ENCODE measurements at places on chromosomes 1 and 21. TPM values are rescaled to one million over a fixed set of nuclear protein-coding genes. Genes with fewer than 3 reads are reported as not detected.
A peak's percentile ranks its signal among the peaks of the same experiment; 100 is the strongest.

DMBX1 gene
- polyA plus RNA-seq: not detected

RHD gene
- not detected for polyA plus RNA-seq

KISS1 gene
- polyA plus RNA-seq: 25.2 TPM

KIF2C gene
- 0.47 TPM for polyA plus RNA-seq

TADA1 gene
- polyA plus RNA-seq: 13.7 TPM

LCE2C gene
- not detected for polyA plus RNA-seq

SYF2 gene
- polyA plus RNA-seq: 91.5 TPM

TPM3 gene
- polyA plus RNA-seq: 156 TPM

FAM151A gene
- polyA plus RNA-seq: 237 TPM

GJB4 gene
- not detected for polyA plus RNA-seq

NECTIN4 gene
- 2.7 TPM for polyA plus RNA-seq

ZFP69 gene
- 2.7 TPM for polyA plus RNA-seq

SLAMF7 gene
- polyA plus RNA-seq: 0.65 TPM

- no peaks in the 10 kb centered on the region for H3K36me3 ChIP-seq
- no peaks in the 10 kb centered on the region for H3K27me3 ChIP-seq
- no peaks in the 10 kb centered on the region for H3K4me1 ChIP-seq
- H3K27ac ChIP-seq: no peak overlapping the region
These were observed 77.7 kb downstream of the CAPZB start for GRCh38 chr1:19407494-19408096.

DNA sequence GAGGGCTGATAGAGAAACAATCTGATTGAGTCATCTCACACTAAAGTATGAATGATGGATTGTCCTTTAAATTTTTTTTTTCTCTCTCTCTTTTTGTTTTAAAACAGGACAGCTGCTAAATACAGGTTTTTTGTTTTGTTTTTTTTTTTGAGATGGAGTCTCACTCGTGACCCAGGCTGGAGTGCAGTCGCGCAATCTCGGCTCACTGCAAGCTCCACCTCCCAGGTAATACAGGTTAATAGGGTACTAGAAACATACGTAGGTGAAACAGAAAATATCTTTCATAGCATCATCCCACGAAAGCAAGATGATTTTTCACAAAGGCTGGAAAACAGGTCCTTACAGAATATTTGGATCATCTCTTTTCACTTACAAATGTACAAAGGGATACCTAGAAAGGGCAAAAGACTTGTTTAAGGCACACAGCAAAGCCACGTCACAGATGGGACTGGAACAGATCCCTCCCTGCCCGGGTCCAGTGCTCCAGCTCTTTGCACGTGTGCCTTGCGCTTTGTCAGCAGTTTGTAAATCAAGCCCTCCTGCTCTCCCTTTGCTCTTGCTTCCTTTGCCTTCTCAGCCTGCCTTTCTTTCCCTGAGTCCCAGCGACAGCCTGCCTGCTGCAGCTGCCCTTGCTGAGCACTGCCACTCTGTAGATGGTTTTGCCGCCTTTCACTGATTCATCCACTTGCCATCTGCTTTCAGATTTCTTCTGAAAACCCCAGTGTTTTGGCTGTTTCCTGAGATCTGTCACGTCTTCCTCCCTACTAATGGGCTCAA, 171.3 kb upstream of the BEND5 start:
- peak; percentile 46 for DNase-seq
- H3K27ac ChIP-seq: no peak overlapping the region
- no peaks in the 10 kb centered on the region for H3K27me3 ChIP-seq
- H3K4me3 ChIP-seq: peak overlapping the region; percentile 53
- H3K4me1 ChIP-seq: no peaks in the 10 kb centered on the region
- no peaks in the 10 kb centered on the region for H3K36me3 ChIP-seq

- no peaks in the 10 kb centered on the region for H3K36me3 ChIP-seq
- no peak overlapping the region for H3K27ac ChIP-seq
- no peaks in the 10 kb centered on the region for H3K27me3 ChIP-seq
- DNase-seq: no peak
- H3K4me1 ChIP-seq: no peaks in the 10 kb centered on the region
- H3K4me3 ChIP-seq: no peak overlapping the region
These were observed 12.9 kb downstream of the PLEKHM2 start for GRCh38 chr1:15696956-15697521.

DNA sequence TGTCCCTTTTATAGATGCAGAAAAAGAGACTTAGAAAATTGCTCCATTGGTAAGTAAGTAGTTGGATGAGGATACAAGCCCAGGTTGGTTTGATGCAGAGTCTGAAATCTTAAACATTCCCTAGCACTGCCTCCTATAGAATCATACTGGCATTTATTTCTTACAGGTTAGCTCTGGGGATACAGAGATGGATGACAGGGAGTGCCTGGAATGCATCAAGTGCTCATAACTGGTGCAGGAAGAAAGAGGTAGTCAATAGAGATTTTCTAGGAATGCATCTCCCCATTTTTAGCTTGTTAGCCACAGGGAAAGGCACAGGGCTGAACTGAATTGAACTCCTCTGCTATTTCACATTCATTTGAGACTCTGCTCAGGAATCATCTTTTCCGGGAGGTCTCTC, 269.0 kb upstream of the USP24 start:
- peaks cover 18% of the 10 kb centered on the region for H3K4me1 ChIP-seq
- no peak for DNase-seq
- H3K4me3 ChIP-seq: no peak overlapping the region
- H3K36me3 ChIP-seq: no peaks in the 10 kb centered on the region
- H3K27me3 ChIP-seq: no peaks in the 10 kb centered on the region
- H3K27ac ChIP-seq: no peak overlapping the region

DNA sequence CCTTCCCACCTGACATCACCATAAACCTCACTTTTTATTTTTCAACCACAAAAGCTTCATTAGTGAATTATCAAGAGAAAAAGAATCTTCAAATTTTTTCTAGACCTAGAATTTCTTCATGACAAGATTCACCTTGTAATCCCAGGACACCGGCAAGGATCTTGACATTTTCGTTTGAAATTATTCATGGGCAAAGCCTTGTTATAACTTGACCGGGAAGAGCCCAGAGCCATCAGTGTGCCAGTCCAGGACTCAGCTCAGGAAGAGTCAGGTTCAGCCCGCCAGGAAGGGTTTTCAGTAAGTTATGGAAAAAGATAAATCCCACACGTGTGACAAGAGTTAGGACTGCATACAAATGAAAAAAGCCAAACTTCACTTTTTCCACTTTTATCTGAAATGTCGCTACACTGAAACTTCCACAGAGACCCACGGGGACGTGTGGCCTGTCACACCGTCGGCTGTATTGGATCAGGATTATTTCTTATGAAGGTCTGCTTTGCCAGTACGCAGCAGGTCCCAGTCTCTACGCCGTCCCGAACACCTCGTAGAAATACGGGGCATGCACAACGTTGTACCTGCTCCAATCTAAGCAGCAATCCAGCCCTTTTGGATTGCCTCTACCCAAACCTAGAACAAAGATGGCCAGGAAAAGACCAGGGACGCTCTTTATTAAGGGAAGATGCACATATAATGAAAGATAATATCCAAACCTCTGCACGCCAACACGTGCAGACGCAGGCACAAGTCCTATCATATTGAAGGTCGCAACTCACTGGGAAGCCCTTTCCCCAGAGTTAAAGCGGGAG, 916 bp downstream of the F3 start:
- H3K4me3 ChIP-seq: peak overlapping the region; percentile 66
- no peaks in the 10 kb centered on the region for H3K36me3 ChIP-seq
- no peak for DNase-seq
- peak overlapping the region; percentile 66 for H3K27ac ChIP-seq
- H3K4me1 ChIP-seq: no peaks in the 10 kb centered on the region

DNA sequence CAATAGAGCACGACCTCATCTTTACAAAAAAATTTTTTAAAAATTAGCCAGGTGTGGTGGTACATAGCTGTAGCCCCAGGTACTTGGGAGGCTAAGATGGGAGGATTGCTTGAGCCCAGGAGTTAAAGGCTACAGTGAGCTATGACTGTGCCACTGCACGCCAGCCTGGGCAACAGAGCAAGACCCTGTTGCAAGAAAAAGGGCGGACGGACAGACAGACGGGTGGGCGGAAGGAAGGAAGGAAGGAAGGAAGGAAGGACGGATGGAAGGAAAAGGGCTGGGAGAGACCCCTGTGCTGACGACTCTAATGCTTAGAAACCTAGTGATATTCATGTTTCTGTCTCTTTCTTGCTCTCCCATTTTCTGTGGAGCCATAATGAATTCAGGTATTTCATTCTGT, 14.4 kb downstream of the PI4KB start:
- no peak for DNase-seq
- H3K36me3 ChIP-seq: peaks cover 12% of the 10 kb centered on the region
- no peak overlapping the region for H3K4me3 ChIP-seq
- no peak overlapping the region for H3K27ac ChIP-seq
- H3K4me1 ChIP-seq: no peaks in the 10 kb centered on the region

- H3K4me1 ChIP-seq: no peaks in the 10 kb centered on the region
- H3K36me3 ChIP-seq: no peaks in the 10 kb centered on the region
- DNase-seq: peak; percentile 82
- peak overlapping the region; percentile 36 for H3K4me3 ChIP-seq
- no peak overlapping the region for H3K27ac ChIP-seq
These were observed 72.8 kb downstream of the S1PR1 start for GRCh38 chr1:101309334-101310311.

DNA sequence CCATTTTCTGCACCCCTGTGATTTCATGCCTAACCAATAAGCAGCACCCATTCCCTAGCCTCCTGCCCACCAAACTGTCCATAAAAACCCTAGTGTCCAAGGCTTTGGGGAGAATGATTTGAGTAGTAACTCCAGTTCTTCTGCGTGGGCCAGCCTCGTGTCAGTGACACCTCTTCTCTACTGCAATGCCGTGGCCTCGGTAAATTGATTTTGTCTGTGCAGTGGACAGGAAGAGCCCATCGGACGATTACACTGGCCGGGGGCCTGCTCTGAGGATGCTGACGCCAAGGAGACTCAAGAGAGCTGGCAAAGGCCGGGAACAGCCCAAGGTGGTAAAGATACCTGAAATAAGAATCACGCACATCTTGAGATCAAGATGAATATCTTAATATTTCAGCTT, 29.3 kb downstream of the RSPH1 start:
- no peak overlapping the region for H3K4me3 ChIP-seq
- no peaks in the 10 kb centered on the region for H3K27me3 ChIP-seq
- peaks cover 19% of the 10 kb centered on the region for H3K4me1 ChIP-seq
- no peaks in the 10 kb centered on the region for H3K36me3 ChIP-seq
- no peak overlapping the region for H3K27ac ChIP-seq

DNA sequence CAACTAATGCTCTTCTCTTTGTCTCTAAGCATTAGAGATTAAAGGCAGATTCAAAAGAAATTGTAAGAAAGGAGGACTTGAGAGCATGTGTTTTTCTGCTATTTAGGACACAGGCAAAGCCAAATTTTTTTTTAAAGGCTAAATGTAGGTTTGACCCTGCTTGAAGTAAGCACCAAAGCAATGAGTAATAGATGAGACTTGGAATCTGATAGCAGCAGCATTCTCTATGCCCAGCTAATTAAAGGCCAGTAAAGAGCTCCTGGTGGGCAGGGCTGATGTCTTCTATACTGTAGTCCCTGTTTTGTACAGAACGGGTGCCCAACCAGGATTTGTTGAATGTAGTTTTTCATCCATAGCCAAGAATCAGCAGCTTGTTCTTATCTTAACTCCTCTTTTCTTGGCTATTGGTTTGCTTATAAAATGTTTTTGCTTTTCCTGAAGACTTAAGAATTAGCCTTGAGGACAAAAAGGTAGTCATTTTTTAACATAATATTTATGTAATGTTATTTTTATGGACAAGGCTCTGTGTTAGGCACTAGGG, 179.6 kb downstream of the LMO4 start:
- H3K27ac ChIP-seq: no peak overlapping the region
- H3K36me3 ChIP-seq: no peaks in the 10 kb centered on the region
- H3K27me3 ChIP-seq: no peaks in the 10 kb centered on the region
- no peak for DNase-seq
- no peak overlapping the region for H3K4me3 ChIP-seq

DNA sequence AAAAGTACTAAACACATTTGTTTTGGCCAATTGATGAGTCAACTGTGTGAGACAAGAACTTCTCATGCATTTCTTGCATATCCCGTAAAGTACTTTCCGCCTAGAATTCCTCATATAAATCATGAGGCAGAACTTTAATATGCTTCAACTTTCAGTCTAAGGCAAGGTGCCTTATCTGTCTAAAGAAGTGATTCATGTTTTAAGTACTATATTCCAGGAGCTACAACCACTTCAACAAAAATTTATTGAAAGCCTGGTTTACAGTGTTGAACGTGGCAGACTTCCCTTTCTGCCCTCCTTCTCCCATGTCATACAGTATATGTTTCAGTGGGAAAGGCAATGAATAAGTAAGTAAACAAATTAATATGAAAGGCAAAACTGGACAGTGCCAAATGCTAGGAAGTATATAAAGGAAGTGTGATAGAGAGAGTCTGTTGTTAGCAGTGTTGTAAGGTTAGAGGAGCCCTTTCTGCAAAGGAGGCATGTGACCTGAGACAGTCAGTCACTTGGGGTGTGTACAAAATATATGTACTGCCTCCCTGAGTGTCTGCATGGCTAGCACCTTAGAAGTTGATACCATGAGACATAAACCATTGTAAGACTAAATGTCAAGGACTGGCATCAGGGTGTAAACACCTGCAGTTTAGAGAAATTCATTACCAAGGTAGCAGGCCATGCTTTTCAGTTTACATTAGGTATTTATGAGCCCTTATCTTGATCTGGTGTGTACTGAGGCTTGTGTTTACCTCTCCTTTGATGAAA, 362.2 kb downstream of the SRGAP2C start:
- no peaks in the 10 kb centered on the region for H3K4me1 ChIP-seq
- no peaks in the 10 kb centered on the region for H3K27me3 ChIP-seq
- no peak for DNase-seq
- H3K27ac ChIP-seq: no peak overlapping the region

Data from kidney (tissue), 22 donors.